Progenitor cell of endocrine pancreas (in vitro differentiated cells): ENCODE measurements at places on chromosomes 13 and 19. TPM values are rescaled to one million over a fixed set of nuclear protein-coding genes. Genes with fewer than 3 reads are reported as not detected.
A peak's percentile ranks its signal among the peaks of the same experiment; 100 is the strongest.

DNA sequence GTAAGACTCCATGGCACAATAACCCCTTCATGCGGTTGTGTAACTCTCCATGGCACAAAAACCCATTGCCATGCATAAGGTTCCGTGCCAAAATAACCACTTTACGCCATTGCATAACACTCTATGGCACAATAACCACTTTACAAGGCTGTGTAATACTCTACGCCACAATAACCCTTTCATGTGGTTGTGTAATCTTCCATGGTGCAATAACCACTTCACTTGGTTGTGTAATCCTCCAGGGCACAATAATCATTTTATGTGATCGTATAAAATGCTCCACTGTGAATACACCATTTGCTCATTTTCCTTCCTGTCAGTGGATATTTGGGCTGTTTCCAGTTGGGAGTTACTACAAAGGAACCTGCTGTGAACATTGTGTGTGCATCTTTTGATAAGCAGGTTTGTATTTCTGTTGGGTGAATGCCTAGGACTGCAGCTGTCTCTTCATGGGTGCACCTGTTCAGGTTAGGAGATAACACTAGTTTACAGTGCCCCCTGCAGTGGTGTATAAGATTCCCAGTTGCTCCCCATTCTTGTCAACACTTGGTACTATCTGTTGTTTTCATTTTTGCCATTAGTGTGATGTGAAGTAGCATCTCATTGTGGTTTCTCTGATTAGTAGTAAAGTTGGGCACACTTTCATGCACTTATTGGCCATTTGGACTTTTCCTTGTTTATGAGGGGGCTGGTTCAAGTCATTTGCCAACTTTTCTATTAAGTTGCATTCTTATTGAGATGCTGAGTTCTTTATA lies 21.1 kb upstream of the ZSCAN18 start:
- no peak overlapping the region for H3K4me3 ChIP-seq
- no peak overlapping the region for H3K27ac ChIP-seq
- peaks cover 14% of the 10 kb centered on the region for H3K36me3 ChIP-seq

- peaks cover 16% of the 10 kb centered on the region for H3K4me1 ChIP-seq
- H3K27me3 ChIP-seq: no peaks in the 10 kb centered on the region
- no peak for DNase-seq
Measured at GRCh38 chr19:2270157-2270422, 11.9 kb downstream of the PEAK3 start.

DNA sequence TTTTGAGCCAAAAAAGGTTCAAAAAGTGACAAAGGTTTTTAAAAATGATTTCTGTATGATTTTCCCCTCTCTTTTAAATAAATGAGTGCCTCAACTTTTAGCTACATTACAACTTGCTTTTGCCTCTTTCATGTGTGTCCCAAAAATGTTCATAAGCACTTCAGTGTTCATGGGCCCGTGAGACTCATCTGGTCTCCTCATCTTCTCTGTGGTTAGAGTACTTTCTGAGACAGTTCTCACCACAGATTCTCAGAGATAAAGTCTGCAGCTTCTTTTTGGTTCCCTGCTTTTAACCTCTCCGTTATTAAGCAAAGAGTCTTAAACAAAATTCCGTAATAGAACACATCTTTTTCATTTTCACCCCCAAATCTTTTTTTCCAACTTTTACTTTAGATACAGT lies 156.9 kb downstream of the DLEU7 start:
- no peaks in the 10 kb centered on the region for H3K36me3 ChIP-seq
- H3K4me3 ChIP-seq: no peak overlapping the region
- H3K27ac ChIP-seq: no peak overlapping the region
- no peaks in the 10 kb centered on the region for H3K27me3 ChIP-seq
- DNase-seq: no peak

GRCh38 chr13:76020421-76020955 lies 384.4 kb downstream of the LMO7 start:
- H3K4me3 ChIP-seq: no peak overlapping the region
- H3K27ac ChIP-seq: no peak overlapping the region
- no peaks in the 10 kb centered on the region for H3K36me3 ChIP-seq
- DNase-seq: no peak

DNA sequence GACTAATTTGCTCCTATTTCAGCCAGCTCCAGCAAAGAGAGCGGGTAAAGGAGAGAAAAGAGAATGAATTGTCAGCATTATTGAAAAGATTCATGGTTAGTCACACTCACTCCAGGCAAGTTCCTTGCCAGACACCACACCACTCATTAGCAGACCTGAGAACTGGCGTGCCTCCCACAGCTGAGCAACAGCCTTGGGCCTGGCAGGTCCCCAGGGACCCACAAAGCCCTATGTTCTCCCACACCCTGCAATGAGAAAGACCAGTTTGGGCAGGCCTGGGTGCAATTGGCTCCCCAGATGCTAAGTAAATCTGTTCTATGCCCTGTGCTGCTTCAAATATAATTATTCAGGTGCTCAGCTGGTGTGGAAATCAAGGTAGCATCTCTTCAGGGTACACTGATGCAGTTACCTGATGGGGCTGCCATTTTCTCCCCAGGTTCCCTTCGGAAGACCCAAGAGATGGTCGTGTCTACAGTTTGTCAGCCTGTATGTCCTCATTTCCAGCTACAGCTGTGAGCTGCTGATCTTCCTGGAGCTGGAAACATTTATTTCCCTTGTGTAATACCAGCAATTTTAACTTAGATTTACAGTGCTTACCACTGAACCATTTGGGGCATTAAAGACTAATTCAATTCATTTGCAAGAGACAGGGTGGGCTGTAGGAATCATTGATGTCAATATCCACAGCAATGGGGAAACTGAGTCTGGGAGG lies 405.0 kb downstream of the COG6 start:
- H3K4me3 ChIP-seq: no peak overlapping the region
- peaks cover 23% of the 10 kb centered on the region for H3K4me1 ChIP-seq
- no peak overlapping the region for H3K27ac ChIP-seq
- DNase-seq: no peak
- H3K36me3 ChIP-seq: no peaks in the 10 kb centered on the region
- peaks cover 16% of the 10 kb centered on the region for H3K27me3 ChIP-seq

The NCR1 gene
- total RNA-seq: not detected in 2 replicates

The MAP4K1 gene
- 6.7 and 10.9 TPM in 2 replicates for total RNA-seq

GRCh38 chr19:23789246-23789645 lies 30.6 kb upstream of the ZNF681 start:
- no peak overlapping the region for H3K4me3 ChIP-seq
- no peak overlapping the region for H3K27ac ChIP-seq
- H3K36me3 ChIP-seq: peaks cover 32% of the 10 kb centered on the region

GRCh38 chr13:78829821-78830220 lies 170.9 kb upstream of the OBI1 start:
- H3K27me3 ChIP-seq: peaks cover 8% of the 10 kb centered on the region
- no peak for DNase-seq
- no peak overlapping the region for H3K27ac ChIP-seq
- H3K36me3 ChIP-seq: no peaks in the 10 kb centered on the region

GRCh38 chr13:110331362-110331761 lies 24.3 kb downstream of the COL4A2 start:
- H3K4me3 ChIP-seq: no peak overlapping the region
- H3K36me3 ChIP-seq: peaks cover 2% of the 10 kb centered on the region
- peaks cover 3% of the 10 kb centered on the region for H3K27me3 ChIP-seq
- peaks cover 23% of the 10 kb centered on the region for H3K4me1 ChIP-seq
- H3K27ac ChIP-seq: peak overlapping the region; percentile 50
- no peak for DNase-seq

- H3K4me1 ChIP-seq: peaks cover 17% of the 10 kb centered on the region
- no peak overlapping the region for H3K4me3 ChIP-seq
- H3K27me3 ChIP-seq: no peaks in the 10 kb centered on the region
- no peak for DNase-seq
- H3K27ac ChIP-seq: no peak overlapping the region
Measured at GRCh38 chr19:6241680-6242377, 37.9 kb downstream of the MLLT1 start.

The ZGLP1 gene
- 20.0 and 26.8 TPM in 2 replicates for total RNA-seq

DNA sequence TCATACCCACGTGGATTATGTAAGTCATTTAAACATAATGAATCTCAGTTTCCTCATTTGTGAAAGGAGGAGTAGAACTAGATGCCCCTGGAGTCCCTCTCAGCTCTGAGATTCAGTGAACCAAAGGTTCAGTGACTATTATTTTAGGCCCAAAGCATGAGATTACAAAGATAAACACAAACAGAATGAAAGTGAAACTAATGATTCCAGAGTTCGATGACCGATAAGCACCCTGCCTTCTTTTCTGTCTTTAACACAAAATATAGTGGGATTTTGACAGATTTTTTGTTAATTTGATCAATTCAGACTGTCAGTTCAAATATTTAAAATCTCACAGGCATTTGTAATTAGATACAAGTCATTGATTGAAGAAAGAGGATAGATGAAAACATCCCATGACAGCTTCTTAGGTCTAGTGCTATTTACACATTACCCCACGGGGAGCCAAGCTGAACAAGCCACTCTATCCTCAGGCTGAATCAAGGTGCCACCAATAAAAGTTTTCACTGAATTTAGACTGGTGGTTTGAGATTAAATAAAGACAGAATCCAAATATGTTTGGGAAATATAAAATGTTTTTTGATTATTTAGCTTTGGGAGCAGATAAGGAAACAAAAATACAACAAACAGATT lies 64.6 kb upstream of the RAP2A start:
- no peaks in the 10 kb centered on the region for H3K27me3 ChIP-seq
- no peak for DNase-seq
- no peak overlapping the region for H3K4me3 ChIP-seq
- peak overlapping the region; percentile 53 for H3K27ac ChIP-seq
- peaks cover 18% of the 10 kb centered on the region for H3K36me3 ChIP-seq
- peaks cover 9% of the 10 kb centered on the region for H3K4me1 ChIP-seq

GRCh38 chr13:110392510-110393240 lies 85.6 kb downstream of the COL4A2 start:
- H3K4me1 ChIP-seq: no peaks in the 10 kb centered on the region
- H3K27me3 ChIP-seq: no peaks in the 10 kb centered on the region
- peaks cover 14% of the 10 kb centered on the region for H3K36me3 ChIP-seq
- peak overlapping the region; percentile 31 for H3K27ac ChIP-seq

DNA sequence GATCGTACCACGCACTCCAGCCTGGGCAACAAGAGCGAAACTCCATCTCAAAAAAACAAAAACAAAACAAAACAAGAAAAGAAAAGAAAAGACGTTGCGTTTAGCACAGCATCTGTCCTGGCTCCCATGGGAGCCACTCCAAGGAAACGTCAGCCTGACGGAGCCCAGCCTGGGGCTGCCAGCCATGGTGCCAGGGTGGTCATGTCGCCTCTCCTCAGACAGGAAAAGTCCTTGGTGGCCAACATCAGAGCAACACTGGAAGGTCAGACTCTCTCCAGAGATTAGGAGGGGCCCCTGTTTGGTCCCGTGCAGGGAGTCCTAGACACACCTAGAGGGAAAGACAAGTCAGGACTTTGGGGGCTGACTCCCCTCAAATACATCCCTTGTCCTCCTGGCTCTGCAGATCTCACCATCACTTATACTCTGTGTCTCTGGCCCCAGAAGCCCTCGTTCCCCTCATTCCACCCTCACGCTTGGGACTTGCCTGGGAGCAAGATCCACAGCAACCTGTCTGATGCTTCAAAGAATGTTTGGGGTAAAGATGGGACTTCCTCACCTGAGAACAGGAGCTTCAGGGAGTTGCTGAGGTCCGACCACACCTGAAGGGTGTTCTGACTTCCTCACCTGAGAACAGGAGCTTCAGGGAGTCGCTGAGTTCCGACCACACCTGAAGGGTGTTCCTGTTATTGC lies 9.3 kb downstream of the LILRA4 start:
- no peak overlapping the region for H3K4me3 ChIP-seq
- H3K4me1 ChIP-seq: no peaks in the 10 kb centered on the region

- no peaks in the 10 kb centered on the region for H3K36me3 ChIP-seq
- peaks cover 18% of the 10 kb centered on the region for H3K4me1 ChIP-seq
- DNase-seq: no peak
- H3K27ac ChIP-seq: no peak overlapping the region
Measured at GRCh38 chr19:44754750-44755080, 6.2 kb downstream of the BCL3 start.

DNA sequence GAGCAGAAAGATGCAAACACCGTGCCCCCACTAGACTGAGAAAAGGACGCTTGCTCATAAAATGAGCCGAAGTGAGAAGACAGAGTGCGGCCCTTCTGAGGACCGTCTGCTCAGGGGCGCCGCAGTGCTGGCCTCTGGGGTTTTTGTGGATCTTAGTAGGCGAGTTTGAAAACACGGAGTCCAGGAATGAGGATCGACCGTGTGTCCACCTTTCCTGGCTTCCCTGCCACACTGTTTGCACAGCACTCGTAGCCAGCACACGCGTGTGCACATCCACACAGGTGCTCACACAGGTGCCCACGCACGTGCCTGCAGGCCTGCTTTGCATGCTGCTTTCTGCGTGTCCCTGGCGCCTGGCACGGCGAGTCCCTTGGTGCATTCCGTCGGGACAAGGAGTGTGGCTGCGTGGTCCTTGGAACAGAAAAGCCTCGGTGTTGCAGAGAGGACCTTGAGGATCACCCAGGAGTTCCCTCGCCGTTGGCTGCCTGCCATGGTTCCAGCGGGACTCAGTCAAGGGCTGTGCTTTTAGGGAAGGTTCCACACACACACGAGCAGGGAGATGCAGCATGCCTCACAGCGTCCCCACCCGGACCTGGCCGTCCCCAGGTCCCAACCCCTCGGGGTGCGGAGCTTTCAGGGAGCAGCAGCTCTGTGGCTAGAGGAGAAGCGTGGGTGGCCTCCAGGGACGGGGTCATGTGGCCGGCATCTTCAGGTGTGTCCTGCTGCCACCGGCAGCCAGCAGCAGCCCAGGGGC lies 10.1 kb upstream of the ZNF554 start:
- no peaks in the 10 kb centered on the region for H3K4me1 ChIP-seq
- H3K4me3 ChIP-seq: no peak overlapping the region
- DNase-seq: no peak
- H3K27me3 ChIP-seq: no peaks in the 10 kb centered on the region
- no peak overlapping the region for H3K27ac ChIP-seq

DNA sequence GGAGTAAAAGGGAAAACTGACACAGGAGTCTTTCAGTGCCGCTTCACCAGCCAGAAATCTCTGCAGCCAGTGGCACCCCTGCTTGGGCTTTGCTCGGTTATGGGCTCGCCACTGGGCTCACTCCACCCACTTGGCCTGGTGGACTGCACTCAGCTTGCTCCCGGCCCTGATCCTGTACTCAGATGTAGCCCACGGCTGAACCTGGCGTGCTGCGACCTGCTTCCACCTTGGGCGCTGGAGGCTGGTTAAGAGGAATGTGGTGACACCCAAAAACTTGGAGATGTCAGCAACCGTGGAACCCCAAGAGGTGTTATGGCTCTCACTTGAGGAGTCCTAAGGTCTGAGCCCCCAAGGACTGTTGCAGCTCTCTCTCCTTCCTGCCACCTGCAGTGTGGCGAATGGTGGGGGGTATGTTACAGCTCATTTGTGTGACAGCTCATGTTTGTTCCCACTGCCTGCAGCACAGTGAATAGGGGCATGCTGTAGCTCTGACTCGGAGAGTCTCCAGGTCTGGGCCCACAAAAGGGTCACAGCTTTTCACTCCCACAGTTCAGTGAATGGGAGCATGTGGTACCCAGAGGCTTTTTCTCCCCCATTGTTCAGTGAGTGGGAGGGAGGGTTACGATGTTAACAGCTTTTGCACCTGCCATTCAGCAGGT lies 1124.5 kb upstream of the ATXN8OS start:
- no peaks in the 10 kb centered on the region for H3K36me3 ChIP-seq
- no peak overlapping the region for H3K27ac ChIP-seq
- no peaks in the 10 kb centered on the region for H3K27me3 ChIP-seq
- no peaks in the 10 kb centered on the region for H3K4me1 ChIP-seq

The NLRP13 gene
- total RNA-seq: not detected in 2 replicates
